ENCODE measurements at places on chromosomes 1 and 21.

- no peak for DNase-seq
These were observed 973.7 kb downstream of the LTN1 start for GRCh38 chr21:28018741-28019669.

DNA sequence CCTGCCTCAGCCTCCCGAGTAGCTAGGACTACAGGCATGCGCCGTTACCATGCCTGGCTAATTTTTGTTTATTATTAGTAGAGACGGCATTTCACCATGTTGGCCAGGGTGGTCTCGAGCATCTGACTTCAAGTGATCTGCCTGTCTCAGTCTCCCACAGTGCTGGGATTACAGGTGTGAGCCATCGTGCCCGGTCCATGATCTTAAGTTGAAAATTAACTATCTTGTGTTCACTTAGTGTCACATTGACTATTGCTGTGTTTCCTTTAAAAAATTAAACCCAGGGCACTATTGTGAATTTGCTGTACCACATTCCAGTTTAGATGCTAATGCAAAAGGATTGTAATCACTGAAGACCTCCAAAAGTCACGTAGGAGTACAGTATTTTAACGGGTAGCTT is 14.1 kb downstream of the CMPK1 start:
- DNase-seq = no peak

- no peak for DNase-seq
These were observed 39.0 kb downstream of the DAB1 start for GRCh38 chr1:57384901-57385300.

DNA sequence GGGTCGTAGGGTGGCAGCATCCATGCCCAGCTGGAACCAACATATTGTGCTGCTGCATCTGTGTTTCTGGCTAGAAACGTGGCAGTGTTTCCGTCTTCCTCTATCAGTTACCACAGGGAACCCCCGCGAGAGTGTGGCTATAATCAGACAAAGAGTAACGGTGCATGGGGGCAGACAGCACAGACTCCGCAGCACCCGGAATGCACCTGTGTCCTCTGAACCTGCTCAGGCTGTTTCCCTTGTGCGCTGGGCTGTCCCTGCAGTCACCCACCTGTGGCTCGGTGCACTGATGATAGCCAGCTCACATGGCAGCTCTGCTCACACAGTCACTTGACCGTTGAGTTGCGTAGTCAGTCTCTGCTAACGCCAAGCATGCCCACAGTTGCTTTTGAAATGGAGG is 11.4 kb upstream of the PCBP3 start:
- DNase-seq = no peak

- DNase-seq = peak; percentile 82
These were observed 110.3 kb upstream of the TSPAN2 start for GRCh38 chr1:115199416-115200132.

DNA sequence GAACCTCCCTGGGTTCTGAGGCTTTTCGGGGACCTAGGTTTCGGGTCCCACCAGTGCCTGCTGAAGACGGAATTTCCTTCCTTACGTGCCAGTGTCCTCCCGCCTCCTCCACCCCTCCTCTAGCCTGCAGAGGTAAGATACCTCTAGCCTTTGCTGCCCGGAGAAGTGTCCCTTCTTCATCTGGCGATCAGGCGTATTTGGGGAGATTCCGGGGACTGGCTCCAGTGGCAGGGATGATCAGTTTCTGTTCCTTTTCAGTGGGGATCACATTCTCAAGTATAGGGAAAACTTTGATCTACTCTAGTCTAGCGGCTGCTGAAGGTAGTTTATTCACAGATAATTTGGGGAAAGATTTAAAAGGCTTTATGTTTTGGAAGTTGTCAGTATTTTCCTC is 674 bp downstream of the CEP350 start:
- DNase-seq = peak; percentile 17

- no peak for DNase-seq
These were observed 590.9 kb upstream of the PLXNA2 start for GRCh38 chr1:208835097-208835463.

DNA sequence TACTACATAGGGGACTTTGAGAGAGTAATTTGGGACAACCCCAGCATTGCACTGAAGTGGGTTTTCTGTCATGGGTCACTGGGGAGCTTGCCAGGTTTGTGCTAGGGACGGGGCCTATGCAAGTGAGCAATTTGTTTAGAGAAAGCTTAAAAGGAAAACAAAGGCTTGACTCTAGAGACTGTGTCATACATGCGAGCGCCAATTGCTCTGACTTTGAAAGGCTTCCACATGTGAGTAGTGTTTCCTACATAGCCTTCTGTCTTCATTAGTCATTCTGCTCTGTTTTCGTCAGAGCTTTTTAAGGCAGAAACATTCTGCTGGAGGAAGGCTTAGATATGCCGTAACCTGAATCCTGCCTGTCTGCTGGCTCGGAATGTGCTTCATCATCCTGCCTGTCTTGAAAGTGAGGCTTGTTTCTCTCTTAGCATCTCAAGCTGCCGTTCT is 28.4 kb downstream of the TRIM45 start:
- DNase-seq = peak; percentile 81

GRCh38 chr1:75492011-75492410 is 118.9 kb downstream of the SLC44A5 start:
- no peak for DNase-seq

- peak; percentile 47 for DNase-seq
These were observed 95.5 kb upstream of the RALGPS2 start for GRCh38 chr1:178629252-178630154.

GRCh38 chr1:7810395-7810794 is 26.3 kb downstream of the PER3 start:
- DNase-seq = no peak

GRCh38 chr1:9434247-9435152 is 104.8 kb upstream of the SLC25A33 start:
- DNase-seq = peak; percentile 52

GRCh38 chr1:171061425-171062143 is 29.1 kb upstream of the FMO3 start:
- DNase-seq = no peak

DNA sequence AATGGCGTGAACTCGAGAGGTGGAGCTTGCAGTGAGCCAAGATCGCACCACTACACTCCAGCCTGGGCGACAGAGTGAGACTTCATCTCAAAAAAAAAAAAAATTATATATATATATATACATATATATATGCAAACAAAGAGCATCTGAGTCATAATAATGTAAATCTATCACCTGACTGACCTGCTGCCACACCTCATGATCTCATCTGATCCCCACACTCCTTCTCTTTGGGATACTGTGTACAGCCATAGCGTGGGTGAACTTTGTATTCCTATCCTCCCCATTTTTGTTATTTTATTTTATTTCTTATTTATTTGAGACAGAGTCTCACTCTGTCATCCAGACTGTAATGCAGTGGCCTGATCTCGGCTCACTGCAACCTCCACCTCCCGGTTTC is 2.6 kb upstream of the HDAC1 start:
- DNase-seq = no peak

DNA sequence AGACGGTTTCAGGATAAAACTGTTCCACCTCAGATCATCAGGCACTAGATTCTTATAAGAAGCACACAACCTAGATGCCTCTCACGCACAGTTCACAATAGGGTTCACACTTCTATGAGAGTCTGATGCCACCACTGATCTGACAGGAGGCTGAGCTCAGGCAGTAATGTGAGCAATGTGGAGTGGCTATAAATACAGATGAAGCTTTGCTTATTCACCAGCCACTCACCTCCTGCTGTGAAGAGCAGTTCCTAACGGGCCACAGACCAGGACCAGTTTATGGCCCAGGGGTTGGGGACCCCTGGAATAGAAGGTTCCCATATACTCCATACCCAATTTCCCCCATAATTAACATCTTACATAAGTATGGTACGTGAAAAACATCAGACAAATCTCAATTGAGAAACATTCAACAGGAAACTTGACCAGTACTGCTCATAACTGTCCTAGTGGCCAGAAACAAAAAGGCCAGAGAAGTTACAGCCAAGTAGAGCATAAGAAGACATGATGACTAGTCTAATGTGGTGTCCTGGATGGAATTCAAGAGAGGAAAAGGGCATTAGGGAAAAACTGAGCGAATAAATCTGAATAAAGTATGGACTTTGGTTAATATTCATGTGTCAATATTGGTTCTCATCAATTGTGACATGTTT is 24.7 kb upstream of the IGSF5 start:
- no peak for DNase-seq

- DNase-seq = peak; percentile 35
These were observed at the start of gene STPG1 for GRCh38 chr1:24413350-24414163. STPG1 (minus strand) TSS chr1:24413782; CDS start chr1:24401388, 12,394 bp downstream.

DNA sequence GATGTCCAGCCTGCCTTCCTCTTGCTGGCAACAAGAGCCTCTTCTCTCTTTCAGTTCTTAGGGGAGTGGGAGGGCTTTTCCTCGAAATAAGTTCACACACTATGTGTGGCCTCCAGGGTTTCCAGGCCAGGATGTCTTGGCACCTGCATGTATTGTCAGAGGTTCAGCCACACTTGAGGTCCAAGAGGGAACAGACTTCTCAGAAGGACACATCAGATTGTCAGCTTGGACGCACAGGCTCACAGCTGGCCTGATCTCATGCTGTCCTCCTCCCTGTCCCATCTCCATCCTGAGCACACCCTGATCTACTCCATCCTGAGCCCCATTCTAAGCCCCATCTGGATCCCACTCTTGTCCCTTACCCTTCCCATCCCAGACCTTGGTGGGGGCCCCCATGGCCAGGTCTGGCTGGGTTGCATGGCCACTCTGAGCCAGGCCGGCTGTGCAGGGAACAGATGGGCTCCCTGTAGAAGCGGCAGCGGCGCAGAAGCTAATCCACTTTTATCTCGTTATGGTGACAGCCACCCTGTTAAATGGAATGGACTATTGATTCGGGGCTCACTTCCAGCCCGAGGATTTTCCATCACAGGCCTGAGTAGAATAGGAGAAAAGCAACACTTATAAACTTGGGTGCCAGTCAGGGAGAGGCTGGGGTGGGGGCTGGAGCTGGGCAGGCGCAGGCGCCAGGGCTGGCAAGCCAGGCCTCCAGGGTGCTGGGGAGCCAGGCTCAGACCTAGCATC is 85.1 kb upstream of the CSF3R start:
- no peak for DNase-seq

GRCh38 chr1:181504399-181504842 is 21.1 kb downstream of the CACNA1E start:
- no peak for DNase-seq

- DNase-seq = no peak
These were observed 48.6 kb upstream of the EPS15 start for GRCh38 chr1:51567653-51568052.

DNA sequence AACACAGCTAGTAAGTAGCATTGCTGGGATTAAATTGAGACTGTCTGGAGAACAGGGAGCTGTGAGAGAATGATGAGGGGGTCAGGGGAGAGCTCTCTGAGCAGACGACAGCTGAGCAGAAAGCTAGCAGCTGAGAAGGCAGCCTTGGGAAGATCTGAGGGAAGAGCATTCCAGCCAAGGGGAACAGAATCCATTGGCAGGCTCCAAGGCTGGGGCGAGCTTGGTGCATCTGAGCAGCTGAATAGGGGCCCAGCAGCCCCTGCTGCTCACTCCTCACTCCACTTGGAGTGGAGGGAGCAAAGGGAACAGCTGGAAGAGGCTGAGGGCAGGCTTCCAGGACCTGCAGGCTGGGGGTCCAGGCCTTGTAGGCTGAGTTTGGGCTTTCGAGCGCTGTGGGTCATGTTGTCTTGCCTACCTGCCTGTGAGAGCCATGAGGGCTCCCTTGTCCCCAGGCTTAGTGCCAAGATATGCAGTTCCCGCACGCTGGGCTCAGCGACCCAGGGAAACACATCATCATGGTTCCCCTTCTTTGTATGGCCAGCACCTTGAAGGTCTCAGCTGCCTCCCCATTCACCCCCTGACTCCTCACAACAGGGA is 10.5 kb downstream of the ACOT11 start:
- no peak for DNase-seq

DNA sequence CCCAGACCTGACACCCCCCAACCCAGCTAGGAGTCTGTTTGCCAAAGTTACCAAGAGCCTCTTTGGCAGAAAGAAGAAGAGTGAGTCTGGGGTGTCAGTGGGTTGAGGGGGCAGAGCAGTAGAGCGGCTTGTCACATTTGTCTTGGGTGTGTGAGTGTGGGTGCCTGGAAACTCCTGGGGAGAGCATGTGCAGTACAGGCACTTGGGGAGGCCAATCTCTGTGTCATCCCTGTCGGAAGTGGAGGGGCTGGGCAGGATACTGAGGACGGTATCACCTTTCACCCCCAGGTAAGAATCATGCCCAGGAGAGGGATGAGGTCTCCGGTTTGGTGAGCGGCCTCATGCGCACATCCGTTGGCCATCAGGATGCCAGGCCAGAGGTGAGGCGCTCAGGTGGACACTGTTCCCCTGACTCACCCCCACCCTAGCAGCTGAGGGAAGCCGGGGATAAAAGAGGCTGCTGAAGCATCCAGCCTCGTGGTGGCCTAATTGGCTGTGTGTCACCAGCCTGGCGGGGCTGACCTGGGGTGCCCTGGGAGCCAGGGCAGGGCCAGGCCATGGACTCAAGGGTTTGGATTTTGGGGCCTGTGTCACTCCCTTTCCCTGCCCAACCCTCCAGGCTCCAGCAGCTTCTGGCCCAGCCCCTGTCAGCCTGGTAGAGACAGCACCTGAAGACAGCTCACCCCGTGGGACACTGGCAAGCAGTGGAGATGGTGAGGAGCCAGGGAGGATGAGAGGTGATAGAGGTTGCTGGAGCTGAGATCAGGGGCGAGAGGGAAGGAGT is 3.3 kb downstream of the PLK3 start:
- DNase-seq = no peak

GRCh38 chr1:29648798-29649188 is 412.5 kb downstream of the PTPRU start:
- no peak for DNase-seq

GRCh38 chr1:115322631-115323030 is 15.4 kb downstream of the NGF start:
- DNase-seq = no peak

DNA sequence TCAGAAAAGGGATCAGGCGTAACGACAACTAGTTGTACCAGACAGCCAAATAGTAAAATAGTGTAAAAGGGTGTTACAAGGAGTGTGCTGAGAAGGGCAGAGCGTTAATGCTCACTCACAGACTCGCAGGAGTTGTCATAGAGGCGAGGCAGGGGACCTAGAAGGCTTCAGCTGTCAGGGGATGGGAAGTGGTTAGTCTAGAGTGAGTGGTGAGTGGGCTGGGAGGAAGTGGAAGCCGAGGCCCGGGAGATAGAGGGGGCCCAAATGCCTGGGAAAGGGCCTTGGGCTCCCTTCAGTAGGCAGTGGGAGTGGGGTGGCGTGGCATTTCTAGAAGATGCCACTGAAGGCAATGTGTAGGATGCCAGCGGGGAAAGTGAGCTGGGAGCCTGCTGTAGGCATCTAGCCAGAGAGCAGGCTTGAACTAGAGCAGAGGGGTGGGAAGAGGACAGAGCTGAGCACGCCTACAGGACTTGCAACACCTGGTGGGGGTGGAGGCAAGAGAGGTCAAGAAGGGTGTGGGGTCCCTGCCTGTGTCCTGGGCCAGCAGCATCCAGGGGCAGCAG is 10.3 kb downstream of the SLC6A17 start:
- DNase-seq = no peak

- no peak for DNase-seq
These were observed 55.2 kb downstream of the IRF2BP2 start for GRCh38 chr1:234554698-234555311.

DNA sequence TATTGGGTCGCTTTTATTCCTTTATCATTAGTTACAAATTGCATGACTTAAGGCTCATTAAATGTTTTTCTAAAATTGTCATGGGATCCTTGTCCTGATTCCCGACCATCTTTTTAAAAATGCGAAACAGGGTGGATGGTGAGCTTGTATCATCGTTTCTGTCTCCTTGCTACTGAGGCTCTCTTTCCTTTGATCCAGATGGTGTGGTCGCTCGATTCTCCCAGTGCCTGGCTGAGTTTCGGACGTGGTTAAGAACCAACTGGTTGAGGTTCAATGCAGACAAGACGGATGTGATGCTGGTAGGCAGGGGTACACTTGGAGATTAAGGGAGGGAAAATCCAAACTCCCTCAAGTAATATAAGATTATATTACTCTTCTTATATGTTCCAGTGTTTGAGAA is 1.2 kb downstream of the MIER1 start:
- DNase-seq = no peak

Data from skin of body (tissue), 3 donors.